NCI-H345 (cell line): ENCODE measurements at places on chromosomes 2 and 18.

DNA sequence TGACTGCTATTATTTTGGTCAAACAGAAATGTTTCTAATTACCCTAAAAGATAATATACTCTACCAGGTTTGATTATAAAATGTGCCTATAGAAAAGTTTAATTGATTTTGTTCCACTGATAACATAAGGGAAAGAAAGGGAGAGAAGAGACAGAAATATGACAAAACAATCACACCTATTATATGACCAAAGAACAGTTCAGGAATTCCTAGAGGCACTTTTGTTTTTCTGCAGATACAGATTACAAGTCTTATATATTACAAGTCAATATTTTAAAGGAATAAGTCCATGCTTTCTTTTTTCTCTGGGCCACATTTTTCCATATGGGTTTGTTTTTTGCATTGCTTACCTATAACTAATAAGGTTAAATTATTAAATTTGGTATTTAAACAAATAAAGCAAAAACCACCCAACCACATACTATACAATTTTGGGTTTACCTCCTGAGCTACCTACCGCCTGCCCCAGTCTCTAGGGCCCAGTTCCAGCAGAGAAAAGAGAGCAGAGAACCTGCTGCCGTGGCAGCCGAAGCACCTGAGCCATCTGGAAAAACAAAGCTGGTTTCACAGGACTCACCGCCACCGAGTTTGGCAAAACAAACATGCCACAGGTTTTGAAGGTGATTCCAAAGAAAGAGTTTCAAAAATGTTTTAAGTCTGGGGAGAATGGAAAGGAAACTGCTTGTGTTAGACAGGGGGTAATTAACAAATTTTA is 92.1 kb downstream of the DYM start:
- no peak for DNase-seq

DNA sequence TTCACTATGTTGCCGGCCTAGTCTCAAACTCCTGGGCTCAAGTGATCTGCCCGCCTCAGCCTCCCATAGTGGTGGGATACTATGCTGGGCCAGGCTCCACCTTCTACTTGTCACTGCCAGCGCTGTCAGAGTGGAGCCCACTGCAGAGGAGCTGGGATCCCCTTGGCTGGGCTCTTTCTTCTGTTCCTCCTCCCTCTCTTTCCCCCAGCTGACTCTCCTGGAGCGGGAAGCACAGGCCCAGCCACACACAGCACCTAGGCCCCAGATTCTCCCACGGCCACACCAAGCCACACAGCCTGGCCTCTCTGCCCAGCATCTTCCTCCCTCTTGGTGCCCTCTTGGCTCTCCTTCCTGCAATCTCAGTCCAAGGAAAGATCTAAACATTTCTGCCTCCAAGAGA is 3.7 kb upstream of the GAREM2 start:
- DNase-seq, result no peak

- DNase-seq, result no peak
Observed at GRCh38 chr2:48065096-48065495, 158.8 kb upstream of the FBXO11 start.

DNA sequence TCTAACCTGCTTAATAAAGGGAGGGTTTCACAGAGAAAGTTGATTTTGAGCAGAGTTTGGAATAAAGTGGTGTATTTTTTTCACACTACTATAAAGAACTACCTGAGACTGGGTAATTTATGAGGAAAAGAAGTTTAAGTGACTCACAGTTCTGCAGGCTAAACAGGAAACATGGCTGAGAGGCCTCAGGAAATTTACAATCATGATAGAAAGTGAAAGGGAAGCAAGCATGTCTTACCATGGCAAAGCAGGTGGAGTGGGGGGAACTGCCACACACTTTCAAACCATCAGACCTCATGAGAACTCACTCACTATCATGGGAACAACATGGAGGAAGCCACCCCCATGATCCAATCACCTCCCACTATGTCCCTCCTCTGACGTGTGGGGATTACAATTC is 546.7 kb downstream of the EPHA4 start:
- no peak for DNase-seq

GRCh38 chr2:240147382-240147781 is 6.9 kb upstream of the OTOS start:
- no peak for DNase-seq

- DNase-seq, result no peak
Observed at GRCh38 chr2:218012284-218012683, 9.5 kb upstream of the TNS1 start.

DNA sequence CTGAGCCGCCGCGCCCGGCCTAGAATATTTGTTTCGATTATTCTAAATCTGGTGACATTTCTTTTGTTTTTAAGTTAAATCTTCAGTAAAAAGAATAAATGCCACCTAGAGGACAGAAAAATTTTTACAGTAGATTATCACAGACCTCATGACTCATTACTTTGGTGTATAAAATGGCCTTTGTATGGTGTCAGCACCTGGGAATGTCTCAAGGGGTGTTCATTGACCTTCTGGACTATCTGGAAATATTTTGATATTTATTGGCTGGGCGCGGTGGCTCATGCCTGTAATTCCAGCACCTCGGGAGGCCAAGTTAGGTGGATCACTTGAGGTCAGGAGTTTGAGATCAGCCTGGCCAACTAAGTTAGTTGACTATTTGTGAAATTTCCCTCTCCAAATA is 30.3 kb upstream of the SLC30A6 start:
- DNase-seq, result no peak

DNA sequence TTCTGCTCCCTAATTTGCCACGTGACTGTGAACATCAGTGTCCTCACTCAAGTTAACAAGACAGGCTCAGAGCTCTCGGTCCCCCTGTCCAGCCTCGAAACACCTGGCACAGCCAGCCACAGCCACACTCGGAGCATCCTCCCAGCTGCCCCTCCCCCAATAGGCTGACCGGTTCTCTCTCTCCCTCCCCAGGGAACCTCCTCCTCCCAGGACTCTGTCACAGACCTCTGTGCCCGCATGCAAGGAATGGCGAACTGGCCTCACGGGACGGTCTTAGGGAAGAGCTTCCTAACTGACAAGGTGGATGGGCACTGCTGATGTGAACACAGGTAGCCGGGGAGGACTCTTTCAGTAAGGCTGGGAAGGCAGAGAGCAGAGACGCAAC is 18.8 kb downstream of the CYP26B1 start:
- DNase-seq, result no peak

DNA sequence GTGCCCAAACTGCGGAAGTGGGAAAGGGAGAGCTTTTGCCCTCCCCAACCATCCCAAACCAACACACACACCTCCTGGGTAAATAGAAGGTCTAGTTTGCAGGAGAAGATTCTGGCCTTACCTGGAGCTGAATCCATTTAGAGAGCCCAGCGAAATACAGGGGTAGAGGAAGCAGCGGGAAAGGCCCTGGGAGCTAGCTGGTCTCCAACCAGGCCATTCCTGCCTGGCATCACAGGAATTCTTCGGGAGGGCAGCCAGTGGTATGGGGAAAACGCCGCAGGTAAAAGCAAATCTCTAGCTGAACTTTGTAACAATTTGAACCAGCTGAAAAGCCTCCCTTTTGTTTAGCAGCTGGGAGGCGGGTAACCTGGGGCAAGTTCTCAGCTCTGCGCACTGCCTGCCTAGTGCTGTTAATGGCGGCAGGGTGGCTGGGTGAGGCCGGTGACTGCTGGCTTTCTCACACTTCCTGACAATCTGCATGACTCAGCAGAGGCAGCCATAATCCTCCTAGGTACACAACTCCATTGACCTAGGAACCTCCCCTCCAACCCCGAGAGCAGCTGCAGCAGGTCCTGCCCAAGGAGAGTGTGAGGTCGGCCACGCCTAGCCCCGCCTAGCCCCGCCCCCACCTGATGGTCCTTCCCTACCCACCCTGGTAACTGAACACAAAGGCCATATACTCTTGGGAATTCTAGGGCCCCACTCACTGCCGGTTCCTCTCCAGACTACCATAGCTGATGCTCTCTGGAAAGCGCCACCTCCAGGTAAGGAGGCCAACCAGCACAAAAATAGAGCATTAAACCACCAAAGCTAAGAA is 483.8 kb upstream of the REG3G start:
- no peak for DNase-seq

GRCh38 chr18:60500960-60501359 is 128.4 kb upstream of the MC4R start:
- no peak for DNase-seq

GRCh38 chr2:113117541-113118262 is 9.7 kb upstream of the IL1RN start:
- DNase-seq, result no peak

- DNase-seq, result no peak
Observed at GRCh38 chr2:195368249-195369217, 288.5 kb upstream of the SLC39A10 start.

DNA sequence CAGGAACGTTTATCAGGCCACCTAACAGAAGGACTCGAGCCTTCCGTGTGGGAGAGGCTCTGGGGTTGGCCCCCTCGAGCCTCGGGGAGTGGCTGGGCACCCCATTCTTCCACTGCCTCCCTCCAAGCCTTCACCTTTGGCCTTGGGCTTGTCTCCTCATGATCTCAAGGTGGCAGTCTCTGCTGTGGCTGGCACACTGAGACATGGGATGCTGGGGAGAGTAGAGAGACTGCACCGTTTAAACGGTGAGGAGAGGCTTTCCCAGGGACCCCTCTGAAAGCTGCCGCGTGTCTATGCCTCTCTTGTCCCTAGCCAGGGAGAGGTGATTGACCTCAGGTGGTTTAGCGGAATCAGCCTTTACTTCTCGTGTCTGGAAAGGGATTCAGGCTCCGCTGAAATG is 71.0 kb downstream of the DCDC2C start:
- DNase-seq, result no peak

GRCh38 chr2:219687272-219687671 is 59.8 kb downstream of the SLC4A3 start:
- DNase-seq, result no peak

- DNase-seq, result no peak
Observed at GRCh38 chr2:230907361-230908091, 17.5 kb downstream of the GPR55 start.

DNA sequence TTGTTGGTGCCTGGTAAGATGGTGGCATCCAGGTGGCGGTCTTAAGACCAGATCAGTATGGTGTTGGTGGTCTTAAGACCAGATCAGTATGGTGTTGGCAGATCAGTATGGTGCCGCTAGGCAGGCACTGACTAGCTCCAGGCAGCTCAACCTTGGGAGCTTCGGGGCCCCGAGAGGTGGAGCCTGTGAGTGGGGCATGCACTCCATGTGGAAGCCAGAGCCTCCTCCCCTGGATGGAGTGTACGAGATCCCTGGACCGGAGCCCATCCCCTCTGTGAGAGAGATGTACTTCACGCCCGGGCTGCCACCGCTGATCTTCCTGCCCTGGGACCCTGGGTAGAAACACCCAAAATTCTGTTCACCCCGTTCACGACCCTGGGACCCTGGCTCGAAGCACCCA is 19.0 kb downstream of the MALT1 start:
- no peak for DNase-seq

DNA sequence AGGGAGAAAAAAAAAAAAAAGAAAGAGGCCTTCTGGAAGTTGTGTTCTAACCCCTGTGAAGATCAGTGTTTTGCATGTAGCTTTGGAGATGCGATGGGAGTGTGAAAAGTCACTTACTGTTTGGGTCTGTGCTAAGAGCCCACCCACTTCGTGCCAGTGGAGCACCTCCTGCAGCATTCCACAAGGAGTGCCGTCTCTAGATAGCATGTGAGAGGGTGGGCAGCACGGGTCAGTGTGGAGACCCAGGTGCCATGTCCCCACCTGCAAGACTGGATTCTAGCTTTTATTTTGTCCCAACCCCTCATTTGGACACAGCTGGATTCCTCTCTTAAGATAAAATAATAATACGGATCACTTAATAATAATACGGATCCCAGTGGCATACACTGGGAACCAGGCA is 12.5 kb upstream of the TMEM185B start:
- no peak for DNase-seq

- no peak for DNase-seq
Observed at GRCh38 chr18:36805105-36805504, 23.7 kb downstream of the TPGS2 start.

GRCh38 chr18:76376668-76377358 is 118.2 kb downstream of the ZNF516 start:
- DNase-seq, result no peak

- DNase-seq, result no peak
Observed at GRCh38 chr2:15772681-15773080, 167.7 kb upstream of the MYCN start.

GRCh38 chr2:195706161-195706900 is 49.3 kb downstream of the SLC39A10 start:
- DNase-seq, result no peak

- no peak for DNase-seq
Observed at GRCh38 chr2:121019071-121019470, 265.9 kb downstream of the TFCP2L1 start.

DNA sequence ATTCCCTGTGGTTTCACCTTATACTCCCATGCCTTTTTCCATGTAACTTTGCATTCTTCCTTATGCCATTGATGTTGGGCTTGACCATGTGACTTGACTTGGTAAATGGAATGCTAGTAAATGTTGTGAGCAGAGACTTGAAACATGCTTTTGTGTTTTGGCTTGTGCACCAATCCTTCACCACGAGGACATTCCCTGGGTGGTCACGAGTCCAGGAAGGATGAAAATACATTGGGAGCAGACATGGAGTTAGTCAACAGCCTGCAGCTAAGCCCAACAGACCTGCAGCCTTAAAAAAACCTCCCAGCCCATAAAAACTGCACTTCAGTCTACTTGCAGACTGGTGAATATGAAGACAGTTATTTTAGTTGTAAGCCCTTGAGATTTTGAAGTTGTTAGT is 116.5 kb upstream of the SPATS2L start:
- no peak for DNase-seq

- no peak for DNase-seq
Observed at GRCh38 chr2:85131116-85131515, 2.1 kb upstream of the TCF7L1 start.

GRCh38 chr2:188776634-188777033 is 197.5 kb upstream of the COL3A1 start:
- DNase-seq, result no peak

- no peak for DNase-seq
Observed at GRCh38 chr2:144703852-144704708, 184.2 kb upstream of the ZEB2 start.

DNA sequence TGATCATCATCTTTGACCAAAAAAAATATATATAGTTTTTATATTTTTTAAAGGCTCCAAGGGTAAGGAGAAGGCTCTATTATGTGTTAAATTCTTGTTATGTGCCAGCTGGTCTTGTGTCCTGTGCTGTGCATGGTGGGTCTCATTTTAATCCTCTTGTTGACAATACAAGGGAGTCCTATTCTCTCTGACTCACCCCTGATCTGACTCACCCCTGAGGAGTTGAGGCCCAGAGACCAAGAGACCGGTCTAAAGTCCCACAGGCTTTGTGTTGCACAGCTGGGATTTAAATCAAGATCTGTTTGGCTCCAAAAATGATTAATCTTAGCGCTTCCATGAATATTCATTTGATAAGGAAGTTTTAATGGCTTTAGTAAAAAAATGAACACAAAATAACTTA is 25.7 kb downstream of the MC2R start:
- DNase-seq, result no peak
